RKO (cell line): ENCODE measurements at places on chromosomes 7 and 10.

GRCh38 chr10:127216786-127217185 lies 20.4 kb upstream of the INSYN2A start:
- no peak for DNase-seq

- DNase-seq: no peak
These were observed 267.8 kb upstream of the SEMA3C start for GRCh38 chr7:81186691-81187090.

DNA sequence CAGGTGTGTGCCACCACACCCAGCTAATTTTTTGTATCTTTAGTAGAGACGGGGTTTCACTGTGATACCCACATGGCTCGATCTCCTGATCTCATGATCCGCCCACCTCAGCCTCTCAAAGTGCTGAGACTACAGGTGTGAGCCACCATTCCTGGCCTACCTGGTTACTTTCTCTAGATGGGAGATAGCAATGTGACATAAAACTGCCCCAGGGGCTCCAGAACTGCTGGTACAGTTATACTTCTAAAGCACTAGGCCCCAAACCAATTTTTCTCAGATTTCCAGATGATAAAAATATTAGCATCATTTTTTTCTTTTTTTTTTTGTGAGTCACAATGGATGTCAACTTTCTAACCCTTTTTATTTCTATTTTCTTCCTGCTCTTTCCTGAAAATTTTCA lies 27.4 kb downstream of the ITGB8 start:
- DNase-seq: no peak

DNA sequence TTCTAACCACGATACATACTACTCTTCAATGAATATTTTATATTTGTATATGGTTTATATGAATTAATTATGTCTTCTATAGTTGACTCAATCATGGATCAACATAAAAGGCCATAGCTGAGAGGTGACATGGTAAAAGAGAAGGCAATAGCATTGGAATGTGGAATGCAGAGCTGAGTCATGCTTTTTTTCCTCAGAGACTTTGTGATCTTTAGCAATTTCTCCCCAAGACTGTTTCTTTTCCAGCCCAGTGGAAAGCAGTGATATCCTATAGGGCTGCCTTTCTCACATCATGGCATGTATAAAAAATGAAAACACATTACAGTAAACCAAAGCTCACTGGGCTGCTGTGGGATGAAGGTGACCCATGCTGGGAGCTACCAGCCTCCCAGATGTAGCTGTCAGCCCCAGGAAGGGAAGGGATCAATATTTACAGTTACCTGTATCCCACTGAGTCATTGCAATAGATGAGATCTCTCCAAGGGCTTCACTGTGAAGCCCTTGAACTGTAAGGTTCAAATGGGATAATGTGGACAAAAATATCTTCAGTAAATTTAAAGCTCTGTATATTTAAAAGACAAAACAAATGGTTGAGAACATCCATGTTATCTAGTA lies 30.2 kb downstream of the SLC39A12 start:
- DNase-seq: peak; percentile 77

- no peak for DNase-seq
These were observed 220.6 kb upstream of the RHOBTB1 start for GRCh38 chr10:61164458-61165160.

GRCh38 chr7:55305135-55305534 lies 60.0 kb upstream of the LANCL2 start:
- no peak for DNase-seq

DNA sequence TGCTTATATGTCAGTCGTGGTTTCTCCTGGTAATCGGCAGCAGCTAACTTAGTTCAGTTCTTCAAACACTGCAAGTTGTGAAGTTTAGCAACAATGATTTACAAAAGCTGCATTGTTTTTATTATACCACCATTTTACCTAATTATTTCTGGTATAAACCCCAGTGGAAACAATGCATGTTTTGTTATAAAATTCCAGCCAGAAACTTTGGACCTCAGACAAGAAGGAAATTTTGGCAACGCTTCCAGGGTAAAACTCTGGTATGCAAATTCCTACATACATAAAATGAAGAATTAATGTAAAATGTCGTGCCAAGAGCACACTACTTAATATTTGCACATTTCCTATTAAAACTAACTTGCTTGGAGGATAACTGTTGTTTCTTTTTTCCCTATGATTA lies 277.4 kb upstream of the LYZL1 start:
- DNase-seq: no peak

DNA sequence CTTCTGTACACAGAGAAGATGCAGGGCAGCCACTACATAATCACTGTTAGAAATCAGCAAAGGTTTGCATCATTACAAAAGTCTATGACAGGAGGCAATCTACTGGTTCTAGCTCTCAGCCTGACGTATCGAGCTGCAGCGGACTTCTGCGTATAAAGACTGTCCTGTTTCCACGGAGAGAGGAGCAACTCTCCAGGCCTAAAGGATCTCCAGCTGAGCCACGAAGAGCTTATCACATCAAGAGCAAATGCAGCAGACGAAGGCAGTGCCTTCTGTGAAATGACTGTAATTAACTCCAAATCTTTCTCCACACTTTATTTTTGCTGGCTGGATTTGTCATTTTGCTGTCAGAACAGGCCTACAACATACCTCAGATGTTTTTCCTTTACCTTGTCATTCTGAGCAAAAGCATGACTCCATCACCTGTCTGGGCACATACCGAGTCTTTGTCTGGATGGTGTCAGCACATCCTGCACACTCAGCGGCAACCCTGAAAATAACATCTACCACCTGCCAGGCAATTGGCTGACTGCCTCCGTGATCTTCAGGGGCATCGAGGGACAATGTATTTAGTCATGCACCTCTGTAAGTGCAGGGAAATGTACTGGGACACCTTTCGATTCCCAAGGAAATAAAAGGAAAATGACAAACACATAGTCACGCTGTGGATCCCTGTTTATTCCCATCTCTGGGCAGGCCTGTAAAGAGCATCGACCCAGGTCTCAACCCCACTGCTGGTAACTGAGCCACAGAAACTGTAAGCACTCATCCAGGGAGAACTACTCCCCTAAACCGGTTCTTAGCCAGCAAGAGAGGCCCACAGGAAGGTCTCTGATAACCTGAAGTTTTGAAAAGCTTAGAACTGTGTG lies 26.3 kb upstream of the SH3PXD2A start:
- DNase-seq: no peak

GRCh38 chr7:141698247-141699015 lies 3.5 kb downstream of the DENND11 start:
- DNase-seq: no peak

GRCh38 chr7:5472432-5473315 lies 49.0 kb upstream of the TNRC18 start:
- DNase-seq: no peak

DNA sequence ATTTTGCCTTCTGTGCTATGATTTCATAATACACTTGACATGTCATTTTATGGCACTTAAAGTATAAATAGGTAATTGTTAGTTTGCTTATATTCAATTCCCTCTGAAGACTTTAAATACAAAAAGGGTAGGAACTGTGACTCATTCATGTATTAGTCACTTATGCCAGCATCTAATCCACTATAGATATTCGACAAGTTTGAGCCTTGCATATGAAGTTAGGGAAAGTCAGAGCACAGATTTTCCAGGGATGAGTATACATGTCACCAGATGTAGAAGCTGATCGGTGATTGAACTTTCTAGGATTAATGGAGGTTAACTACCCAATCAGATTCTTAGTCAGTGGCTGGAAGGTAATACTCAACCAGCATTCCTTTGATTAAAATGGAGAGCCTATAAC lies 1321.5 kb downstream of the XPNPEP1 start:
- no peak for DNase-seq

DNA sequence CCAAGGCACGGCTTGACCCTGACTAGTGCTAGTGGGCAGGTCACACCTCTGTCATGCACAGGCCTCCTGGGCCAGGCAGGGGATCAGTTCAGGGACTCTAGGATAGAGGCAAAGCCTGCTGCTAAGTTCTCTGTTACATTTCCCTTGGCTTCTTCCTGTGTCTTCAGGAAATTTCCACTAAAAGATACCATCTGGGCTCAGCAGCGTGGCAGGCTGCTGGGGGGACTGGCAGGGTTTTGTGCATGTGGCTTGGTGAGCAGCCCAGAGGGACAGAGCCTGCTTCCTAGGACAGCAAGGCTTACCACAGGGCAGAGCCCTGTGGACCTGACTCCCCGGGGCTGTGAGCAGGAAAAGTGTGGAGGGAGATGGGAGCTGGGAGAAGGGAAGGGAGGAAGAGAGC lies 20.7 kb upstream of the ZNF32 start:
- DNase-seq: no peak

- no peak for DNase-seq
These were observed 52.7 kb downstream of the ITGB8 start for GRCh38 chr7:20383351-20383750.

DNA sequence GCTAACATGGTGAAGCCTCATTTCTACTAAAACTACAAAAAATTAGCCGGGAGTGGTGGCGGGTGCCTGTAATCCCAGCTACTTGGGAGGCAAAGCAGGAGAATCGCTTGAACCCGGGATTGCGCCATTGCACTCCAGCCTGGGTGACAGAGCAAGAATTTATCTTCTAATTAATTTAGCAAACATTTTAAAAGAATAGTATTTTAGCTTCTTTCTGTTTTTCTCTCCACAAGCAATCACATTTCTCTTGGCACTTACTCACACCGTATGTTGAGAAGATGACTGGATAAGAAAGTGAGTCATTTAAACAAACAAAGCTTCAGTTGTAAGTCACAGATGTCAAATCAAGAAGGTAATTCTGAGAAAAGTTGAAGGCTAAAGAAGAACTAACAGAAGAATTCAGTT lies 264.0 kb downstream of the ARL4A start:
- peak; percentile 77 for DNase-seq

DNA sequence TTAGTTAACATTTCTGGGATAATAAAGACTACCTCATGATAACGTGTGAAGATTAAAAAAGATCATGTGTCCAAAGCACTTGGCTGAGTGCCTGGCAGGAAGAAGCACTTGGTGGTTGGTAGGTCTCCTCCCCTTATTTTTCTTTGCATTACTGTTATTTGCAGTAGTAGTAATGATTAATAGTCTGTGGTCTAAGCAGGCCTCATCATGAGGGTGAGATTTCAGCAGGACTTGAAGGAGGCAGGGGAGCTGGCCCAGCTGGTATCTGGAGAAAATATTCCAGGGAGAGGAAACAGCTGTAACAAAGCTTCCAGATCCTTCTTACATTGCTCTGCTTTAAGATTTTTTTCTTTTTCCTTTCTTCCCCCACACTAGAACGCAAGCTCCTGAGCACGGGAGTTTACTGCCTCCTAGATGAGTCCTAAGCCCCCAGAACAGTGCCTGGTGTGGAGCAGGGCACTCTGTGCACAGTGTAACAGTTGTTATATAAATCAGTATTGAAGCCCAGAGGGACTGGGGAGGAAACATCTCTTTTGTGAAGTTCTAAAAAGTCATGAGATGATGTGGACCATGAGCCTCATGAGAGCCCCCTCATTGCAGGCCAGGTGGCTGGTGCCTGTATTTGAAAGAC lies 31.1 kb upstream of the RHEB start:
- DNase-seq: no peak

GRCh38 chr7:108012499-108013430 lies 9.8 kb upstream of the LAMB1 start:
- DNase-seq: peak; percentile 90
